Hematopoietic multipotent progenitor cell (in vitro differentiated cells): ENCODE measurements at places on chromosomes 2 and 18.

GRCh38 chr2:100222844-100223243 is 80.5 kb upstream of the AFF3 start:
- no peak for DNase-seq

- no peak for DNase-seq
These were observed 10.8 kb upstream of the MAPRE2 start for GRCh38 chr18:35030277-35030989.

- no peak for DNase-seq
These were observed 87.9 kb upstream of the ETAA1 start for GRCh38 chr2:67309281-67309680.

DNA sequence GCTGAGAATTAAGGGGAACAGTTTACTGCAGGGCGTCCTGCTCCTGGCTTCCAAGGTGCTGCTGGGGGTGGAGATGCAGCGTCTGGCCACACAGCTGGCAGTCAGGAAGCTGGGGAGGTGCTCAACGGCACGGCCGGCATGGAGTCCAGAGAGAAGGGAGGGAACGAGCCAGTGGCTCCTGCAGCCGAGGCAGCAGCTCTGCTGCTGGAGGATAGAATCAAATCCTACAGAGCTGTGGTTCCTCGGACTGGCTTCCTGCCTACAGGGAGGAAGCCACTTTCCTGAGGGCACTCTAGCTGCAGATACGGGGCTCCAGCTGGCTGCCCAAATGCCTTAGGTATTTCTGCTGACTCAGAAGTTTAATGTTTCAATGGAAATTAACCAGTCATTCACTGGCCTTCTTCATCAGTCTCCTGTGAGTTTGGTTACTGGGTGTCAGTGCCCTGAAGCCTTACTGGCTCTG is 266.3 kb downstream of the TWIST2 start:
- DNase-seq: peak; percentile 28

GRCh38 chr2:138881126-138881525 is 100.9 kb upstream of the NXPH2 start:
- no peak for DNase-seq
